NCI-H2081 (cell line): ENCODE measurements at places on chromosomes 13 and 19.

DNA sequence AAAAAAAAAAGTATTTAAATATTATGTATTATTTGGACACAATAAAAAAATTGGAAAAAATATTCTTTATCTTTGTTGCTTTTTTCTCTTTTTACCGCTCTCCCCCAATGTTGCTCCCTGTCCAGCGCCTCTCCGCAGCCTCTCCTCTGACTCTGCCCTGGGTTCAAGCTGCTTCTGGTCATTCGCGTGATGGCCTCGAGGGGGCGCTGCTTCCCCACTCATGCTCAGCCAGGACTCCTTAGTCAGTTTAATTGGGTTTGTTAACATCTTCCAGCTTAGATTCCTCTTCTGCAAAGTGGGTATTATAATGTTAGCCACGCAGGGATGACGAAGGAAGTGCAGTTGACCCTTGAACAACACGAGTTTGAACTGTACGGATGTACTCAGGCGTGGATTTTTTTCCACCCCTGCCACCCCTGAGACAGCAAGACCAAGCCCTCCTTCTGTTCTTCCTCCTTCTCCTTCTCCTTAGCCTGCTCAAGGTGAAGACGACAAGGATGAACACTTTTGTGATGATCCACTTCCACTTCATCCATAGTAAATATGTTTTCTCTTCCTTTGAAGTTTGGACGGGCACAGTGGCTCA lies 4.9 kb upstream of the NWD1 start:
- DNase-seq = peak; percentile 39

DNA sequence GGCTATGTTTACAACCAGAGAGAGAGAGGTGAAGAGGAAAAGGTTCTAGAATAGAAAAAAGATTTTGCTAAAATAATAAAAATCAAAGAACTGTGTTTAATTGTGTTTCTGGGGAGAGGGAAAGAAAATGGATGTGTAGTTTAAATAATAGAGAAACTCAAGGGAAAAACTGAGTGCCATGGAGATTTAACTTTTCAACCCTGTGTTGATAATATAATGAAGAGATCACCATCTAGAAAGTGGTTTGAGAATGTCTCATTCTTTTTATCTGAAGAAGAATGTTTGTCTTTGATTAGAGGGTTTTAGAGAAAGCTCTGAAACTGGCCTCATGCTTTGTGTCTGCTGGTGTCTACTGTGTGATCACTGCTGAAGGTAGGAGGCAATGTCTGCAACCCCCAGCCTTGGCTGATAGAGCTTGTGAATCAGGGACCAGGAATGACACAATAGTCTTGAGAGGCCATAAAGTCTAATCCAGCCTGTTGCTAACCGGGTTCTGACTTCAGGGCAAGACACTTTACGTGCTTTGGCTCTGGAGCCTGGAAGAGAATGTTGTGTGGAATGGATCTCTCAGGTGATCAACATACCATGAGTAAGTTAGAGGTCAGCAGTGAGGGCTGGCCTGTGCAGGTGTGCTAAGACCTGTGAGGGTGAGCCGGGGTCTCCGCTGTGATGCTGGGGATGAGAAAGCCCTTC lies 5.4 kb downstream of the COL4A2 start:
- no peak for DNase-seq

- no peak for DNase-seq
These were observed 84.2 kb downstream of the AKAP11 start for GRCh38 chr13:42356184-42356575.

DNA sequence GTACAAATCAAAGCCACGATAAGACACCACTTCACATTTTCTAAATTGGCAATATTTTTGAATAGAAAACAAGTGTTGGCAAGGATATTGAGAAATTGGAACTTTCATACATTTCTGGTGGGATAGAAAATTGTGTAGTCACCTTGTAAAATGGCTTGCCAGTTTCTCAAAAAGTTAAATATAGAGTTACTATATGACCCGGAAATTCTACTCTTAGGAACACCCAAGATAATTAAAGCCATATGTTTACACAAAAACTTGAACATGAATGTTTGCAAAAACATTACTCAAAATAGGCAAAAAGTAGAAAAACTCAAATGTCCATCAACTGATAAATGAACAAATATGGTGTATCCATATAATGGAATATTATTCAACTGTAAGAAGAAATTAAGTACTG lies 552.5 kb downstream of the TBC1D4 start:
- no peak for DNase-seq

GRCh38 chr13:24215126-24215525 lies 54.6 kb downstream of the SPATA13 start:
- DNase-seq = no peak

- DNase-seq = no peak
These were observed 51.1 kb downstream of the GARRE1 start for GRCh38 chr19:34305221-34306083.
